Activated T-cell treated with anti-CD3 and anti-CD28 coated beads, Interleukin-2, amount 50 U/mL, for 72 hours (primary cell): ENCODE measurements at places on chromosomes 7 and 10. TPM values are rescaled to one million over a fixed set of nuclear protein-coding genes. Genes with fewer than 3 reads are reported as not detected.

Gene AOAH
- total RNA-seq: 18.8 TPM

Gene PARD3
- total RNA-seq: 2.3 TPM

Gene GDF10
- 0.19 TPM for total RNA-seq

GRCh38 chr7:36199329-36199728 is 46.3 kb downstream of the EEPD1 start:
- DNase-seq: no peak

DNA sequence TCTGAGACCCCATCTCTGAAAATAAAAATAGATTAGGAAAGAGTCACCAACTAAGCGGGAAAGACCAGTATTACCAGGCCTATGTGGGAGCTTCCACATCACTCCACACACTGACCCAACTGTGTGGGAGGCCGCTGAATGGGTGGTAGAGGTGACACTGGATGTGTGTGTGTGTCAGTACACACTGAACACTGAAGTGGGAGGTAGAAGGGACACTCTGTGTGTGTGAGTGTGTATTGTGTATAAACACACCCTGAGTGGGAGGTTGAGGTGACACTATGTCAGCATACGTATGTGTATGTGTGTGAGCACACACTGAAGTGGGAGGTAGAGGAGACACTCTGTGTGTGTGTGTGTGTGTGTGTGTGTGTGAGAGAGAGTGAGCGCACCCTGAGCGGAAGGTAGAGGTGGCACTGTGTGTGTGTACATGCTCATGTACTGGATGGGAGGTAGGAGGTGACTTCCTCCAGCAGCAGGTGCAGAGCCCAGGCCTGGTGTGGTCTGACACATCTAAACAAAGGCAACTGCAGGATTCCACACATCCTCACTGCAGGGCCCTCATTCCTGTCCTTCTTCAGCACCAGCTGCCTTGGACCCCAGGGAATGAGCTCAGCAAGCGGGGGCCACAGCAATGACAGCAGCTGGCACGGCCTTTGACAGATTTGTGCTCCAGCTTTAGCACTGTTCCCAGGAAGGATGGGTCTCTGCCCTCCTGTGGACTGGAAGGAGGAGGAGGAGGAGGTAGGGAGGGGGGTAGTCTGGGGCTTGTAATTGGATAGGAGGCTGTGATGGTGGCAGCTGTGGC is 26.5 kb upstream of the RBM20 start:
- no peak for DNase-seq
